ENCODE measurements at places on chromosomes 5 and 9.

DNA sequence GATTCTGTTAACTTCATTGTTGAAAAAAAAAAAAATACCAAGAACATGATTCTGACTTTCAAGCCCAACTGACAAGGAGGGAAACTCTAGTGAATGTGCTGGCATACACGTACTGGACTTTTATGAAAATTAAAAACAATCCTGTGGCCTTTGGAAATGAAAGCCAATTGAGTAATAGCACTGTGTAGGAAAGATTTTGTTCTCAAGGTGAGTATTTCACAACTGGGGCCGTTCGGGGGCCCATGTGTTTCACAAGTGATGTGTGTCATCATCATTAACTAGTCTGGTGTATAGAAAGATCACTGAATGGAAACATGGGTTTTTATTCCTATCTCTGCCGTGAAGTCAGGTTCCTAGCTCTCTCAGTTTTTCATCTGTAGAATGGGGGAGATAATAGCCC is 605.0 kb upstream of the CLINT1 start:
- DNase-seq = no peak

GRCh38 chr9:89815061-89815902 is 210.5 kb downstream of the GADD45G start:
- no peak for DNase-seq

DNA sequence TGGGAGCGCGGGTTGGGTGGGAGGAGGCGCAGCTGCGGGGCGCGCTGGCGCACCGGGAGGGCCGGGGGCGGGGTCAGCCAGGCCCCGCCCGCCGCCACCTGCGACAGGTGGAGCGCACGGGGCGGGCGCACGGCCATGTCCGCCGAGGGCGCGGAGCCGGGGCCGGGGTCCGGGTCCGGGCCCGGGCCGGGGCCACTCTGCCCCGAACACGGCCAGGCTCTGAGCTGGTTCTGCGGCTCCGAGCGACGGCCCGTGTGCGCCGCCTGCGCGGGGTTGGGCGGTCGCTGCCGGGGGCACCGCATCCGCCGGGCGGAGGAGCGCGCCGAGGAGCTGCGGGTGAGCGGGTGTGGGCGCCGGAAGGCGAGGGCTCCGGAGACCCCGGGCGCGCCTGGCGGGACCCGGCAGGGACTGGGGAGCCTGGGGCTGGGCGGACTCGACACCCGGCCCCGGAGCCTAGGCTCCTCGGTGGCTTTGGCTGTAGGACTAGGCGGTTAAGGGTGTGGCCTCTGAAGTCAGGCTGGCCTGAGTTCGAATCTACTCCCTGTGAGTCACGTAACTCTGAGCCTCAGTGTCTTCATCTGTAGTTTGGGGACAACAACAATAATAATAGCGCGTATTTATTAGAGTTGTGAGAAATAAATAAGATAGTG is at the start of gene BSPRY:
Gene BSPRY, plus strand, starts transcription at position 97 of the 650 bp plus-strand sequence. Its CDS starts 39 bp downstream, at position 136.
- no peak for DNase-seq

GRCh38 chr9:111604054-111604615 is 4.7 kb upstream of the PTGR1 start:
- no peak for DNase-seq

GRCh38 chr5:111928511-111928910 is 171.5 kb upstream of the NREP start:
- DNase-seq = no peak

- no peak for DNase-seq
Measured at GRCh38 chr9:88965473-88965872, 25.8 kb upstream of the S1PR3 start.

DNA sequence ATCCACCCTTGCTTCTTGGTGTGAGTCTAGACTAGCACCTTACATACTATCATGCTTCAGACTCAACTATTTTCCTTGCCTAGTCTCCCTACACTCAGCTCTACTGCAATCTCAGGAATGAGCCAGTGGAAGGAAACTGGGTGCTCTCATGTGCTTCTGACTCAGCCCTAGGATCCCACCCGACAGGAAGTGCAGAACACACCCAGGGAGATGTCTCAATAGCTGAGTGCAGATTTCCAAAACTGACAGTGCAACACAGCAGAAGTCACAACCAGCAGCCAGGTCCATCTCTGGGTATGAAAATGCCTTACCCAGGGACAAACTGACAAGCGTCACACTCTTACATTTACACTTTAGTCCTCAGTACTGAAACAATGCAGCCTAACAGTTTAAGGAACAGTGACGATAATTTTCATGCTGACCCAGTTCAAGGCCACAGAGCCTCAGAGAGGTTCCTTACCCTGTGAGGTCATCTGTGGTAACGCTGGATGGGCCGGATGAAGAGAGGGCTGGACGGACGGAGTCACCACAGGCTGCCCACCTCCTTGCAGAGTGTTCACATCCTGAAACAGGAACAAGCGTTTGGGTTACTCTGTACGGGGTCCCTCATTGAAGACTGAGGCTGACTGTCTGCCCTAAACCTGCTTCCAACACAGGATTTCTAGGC is 33.0 kb downstream of the FKBP15 start:
- no peak for DNase-seq

GRCh38 chr9:83988411-83988810 is 7.8 kb downstream of the RMI1 start:
- no peak for DNase-seq

DNA sequence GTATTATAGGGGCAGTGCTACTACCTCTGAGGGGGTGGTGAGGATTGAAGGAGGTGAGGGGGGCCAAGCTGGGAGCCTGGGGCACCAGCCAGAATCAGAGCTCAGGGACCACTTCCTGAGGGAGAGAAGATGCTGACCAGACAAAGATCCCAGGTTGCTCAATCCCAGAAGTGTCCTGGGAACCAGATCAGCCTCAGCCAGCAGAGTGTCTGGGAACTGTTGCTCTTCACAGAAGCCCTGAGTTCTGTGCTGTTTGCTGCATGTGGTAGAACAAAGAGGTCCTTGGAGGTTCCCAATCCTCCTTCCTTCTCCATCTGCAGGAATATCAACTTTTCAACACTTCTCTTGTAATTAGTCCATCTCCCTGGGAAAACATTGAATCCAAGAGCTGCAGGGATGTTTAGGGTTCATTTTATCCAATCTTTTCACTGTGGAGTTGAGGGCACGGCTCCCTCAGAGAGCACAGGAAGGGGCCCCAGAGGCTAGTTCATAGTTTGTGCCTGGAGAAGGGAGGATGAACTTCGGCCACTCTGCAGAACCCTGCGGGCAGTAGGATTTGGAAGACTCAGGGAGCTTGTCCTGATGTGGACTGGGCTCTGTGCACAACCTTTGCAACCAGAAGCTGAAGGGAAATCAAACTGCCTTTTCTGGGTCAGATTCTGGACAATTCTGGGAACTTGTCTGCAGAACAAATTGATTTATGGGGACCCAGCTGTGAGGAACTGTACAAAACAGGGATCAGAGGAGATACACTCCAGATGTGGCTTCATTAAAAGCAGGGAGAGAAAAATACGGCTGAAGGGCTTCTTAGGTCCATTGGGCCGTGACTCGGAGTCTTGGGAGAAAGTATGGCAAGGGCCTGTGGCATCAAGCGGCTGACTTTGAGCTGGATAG is 57.1 kb downstream of the GALNT12 start:
- no peak for DNase-seq

DNA sequence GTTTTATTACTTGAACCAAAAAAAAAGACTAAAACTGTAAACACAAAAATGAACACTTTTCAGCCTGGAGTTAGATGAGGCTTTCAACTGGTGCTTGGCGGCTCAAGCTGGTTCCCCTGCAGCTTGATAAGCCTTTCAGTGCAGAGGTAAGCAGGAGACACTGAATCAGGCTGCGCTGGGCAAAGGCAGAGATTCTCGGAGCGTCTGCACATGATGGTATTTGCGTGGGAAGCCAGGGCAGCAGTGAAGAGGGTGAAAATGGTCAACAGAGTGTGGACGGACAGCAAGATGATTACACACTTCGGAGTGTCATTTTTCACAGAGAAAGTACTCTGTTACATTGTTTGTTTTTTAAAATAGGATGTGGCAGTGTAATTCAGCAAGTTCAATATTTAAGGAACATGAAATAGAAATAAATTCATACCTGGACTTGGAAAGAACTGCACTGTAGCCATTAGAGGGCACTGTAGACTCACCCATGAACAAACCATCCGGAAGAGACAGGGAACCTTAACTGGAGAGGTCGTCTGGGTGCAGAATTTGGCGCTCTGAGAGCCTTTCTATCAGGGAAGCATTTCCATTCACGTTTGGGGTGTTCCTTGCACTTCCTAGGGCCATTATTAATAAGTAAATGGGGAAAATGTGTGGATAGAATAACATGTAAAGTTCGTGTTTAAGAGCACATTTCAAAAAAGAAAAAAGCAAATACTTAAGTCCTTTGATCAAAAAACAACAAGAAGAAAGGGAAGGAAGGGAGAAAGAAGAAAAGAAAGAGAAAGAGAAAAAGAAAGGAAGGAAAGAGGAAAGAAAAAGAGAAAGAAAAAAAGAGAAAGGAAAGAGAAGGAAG is 69.8 kb downstream of the ICE1 start:
- DNase-seq = no peak

DNA sequence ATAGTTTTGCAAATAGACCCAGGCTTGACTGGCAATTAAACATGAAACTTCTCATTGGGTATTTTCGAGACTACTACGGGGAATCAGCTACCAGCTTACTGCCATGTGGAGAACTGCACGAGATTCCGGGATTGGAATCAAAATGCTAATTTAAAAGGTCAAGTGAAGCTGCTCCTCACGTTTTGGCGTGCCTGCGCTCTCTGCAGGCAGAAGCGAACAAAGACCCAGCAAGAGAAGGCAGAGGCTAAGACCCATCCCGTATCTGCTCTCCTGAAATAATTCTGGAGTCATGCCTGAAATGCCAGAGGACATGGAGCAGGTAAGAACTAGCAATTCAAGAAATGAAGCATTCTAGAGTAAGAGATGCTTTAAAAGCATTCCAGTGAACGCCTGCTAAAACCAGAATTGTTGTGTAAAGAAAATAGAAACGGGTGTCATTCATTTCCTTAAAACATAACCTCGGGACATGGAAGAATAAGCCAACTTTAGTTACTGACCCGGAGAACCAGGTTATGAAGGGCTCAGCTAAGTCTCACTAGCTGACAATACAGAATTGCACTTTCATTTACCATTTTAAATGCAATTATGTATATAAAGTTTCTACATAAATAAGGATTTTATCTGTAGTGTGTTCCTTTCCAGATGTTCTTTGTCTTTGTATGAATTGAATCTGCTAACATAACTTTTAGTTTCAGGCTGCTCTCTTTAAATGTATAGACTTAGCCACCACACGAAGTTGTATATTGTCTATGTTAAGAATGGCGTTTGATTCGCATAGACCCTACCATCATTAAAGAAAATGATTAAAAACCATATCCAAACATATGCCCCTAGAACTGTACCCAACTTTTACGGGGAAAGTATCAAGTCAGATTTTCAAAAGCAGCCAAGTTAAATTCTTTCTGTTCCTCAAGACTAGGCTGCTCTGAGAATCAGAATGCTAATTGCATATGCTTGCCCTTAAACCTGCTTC is 2.0 kb upstream of the MAT2B start:
- DNase-seq = no peak

- DNase-seq = no peak
Measured at GRCh38 chr5:134813827-134814226, 31.9 kb upstream of the C5orf24 start.

DNA sequence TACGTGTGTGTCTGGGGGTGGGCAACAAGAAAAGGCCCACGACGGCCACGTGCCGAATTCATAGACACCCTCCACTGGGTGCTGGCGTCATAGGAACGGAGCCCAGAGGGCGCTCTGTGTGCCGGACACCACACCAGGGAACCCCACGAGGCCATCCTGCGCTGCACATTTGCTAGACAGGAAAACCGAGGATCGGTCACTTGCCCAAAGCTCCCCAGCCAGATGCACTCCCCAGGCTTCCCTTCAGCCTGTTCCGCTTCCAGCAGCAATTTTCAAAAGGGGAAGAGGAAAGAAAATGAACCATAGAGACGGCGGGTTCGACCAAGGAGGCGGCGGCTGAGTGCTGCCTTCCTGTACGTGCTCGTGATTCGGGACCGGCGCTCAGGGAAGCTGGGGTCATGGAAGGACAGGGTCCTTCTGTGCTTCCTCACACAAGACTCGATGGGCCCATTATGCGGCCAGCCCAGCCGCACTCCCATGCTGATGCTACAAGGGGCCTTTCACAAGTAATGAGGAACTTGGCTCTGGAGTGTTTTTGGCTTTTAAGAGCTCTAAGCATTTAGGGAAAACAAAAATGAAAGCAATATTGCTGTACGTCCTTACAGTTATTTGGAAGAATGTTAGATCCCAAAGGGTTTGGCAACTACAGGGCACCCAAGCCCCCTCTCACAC is 124.6 kb upstream of the SARDH start:
- DNase-seq = no peak

DNA sequence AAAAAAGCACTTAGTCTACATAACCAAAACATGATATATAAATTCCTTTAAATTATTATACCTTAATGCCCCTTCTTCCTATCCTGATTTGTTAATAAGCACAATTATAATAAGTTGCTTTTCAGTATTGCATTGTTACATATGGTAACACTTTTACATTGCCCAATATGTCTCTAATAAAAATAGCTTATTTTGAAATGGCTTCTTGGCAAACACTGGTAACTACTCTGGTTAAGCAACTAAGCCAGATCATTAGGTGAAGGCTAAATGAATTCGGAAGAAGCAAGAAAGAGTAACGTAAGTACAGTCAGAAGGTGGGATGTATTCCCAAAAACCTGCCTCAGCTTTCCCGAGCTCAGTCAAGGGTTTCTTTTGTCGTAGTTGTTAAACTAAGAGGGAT is 85.3 kb downstream of the TTC39B start:
- no peak for DNase-seq

DNA sequence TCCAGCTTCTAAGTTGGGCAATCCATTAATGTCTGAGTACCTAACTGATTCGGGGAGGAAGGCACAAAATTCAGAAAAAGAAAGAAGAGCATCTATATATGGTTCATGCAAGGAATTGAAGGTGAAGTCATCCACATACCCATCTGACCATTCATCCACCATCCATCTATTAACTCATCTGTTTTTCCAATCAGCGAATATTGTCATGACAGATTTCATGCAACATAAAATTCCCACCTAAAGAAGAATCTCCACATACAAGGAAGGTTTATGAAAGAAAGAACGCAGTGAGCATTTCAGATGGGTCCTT is 164.7 kb downstream of the GRIA1 start:
- no peak for DNase-seq

DNA sequence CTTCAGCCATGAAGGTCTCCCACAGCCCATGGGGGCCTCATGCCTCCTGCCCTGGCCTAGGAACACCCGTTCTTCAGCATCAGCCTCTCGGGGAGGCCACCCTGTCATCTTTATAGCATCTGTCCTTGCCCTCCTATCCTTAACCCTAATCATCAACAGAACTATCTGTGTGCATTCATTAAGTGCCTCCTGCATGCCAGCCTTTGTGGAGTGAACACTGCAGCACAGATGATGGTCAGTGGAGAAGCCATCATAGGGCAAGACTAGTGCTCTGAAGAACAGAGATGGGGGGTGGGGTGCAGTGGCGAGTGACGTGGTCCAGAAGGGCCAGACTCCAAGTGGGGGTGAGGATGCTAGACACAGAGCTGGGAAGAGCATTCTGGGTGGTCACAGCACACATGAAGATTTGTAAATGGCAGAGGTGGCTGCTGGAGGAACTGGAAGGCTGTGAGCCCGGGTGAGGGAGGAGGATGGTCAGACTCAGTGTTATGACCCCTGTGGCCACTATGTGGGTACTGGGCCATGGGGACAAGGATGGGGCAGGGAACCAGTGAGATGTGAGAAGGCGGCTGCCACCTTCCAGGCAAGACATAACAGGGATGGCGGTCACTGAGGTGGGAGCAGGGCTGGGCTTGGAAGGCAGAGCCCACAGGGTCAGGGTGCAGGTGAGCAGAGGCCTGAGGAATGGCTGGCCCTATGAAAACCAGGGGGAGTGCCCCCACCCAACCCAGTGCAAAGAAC is 3.6 kb upstream of the CARD19 start:
- no peak for DNase-seq

- DNase-seq = no peak
Measured at GRCh38 chr9:35828716-35829083, at the start of gene FAM221B. TSS of gene FAM221B (minus strand) at chr9:35828732. CDS start at chr9:35826161, 2,571 bp downstream.

Data from activated CD8-positive, alpha-beta memory T cell treated with anti-CD3 and anti-CD28 coated beads for 1 hour (primary cell).